ENCODE measurements at places on chromosomes 7 and 10. TPM values are rescaled to one million over a fixed set of nuclear protein-coding genes. Genes with fewer than 3 reads are reported as not detected.

GRCh38 chr10:36765782-36766414 lies 359.5 kb upstream of the ANKRD30A start:
- no peak overlapping the region for H3K4me3 ChIP-seq
- no peaks in the 10 kb centered on the region for H3K36me3 ChIP-seq
- H3K27me3 ChIP-seq = no peaks in the 10 kb centered on the region
- H3K4me1 ChIP-seq = no peaks in the 10 kb centered on the region

GRCh38 chr10:60906411-60906810 lies 37.6 kb downstream of the RHOBTB1 start:
- H3K27ac ChIP-seq = no peak overlapping the region
- no peaks in the 10 kb centered on the region for H3K4me1 ChIP-seq
- H3K36me3 ChIP-seq = no peaks in the 10 kb centered on the region
- no peaks in the 10 kb centered on the region for H3K27me3 ChIP-seq
- H3K4me3 ChIP-seq = no peak overlapping the region
- no peak for DNase-seq

- no peak overlapping the region for H3K27ac ChIP-seq
- H3K36me3 ChIP-seq = no peaks in the 10 kb centered on the region
- no peak overlapping the region for H3K4me3 ChIP-seq
- no peak for DNase-seq
- H3K4me1 ChIP-seq = peaks cover 15% of the 10 kb centered on the region
These were observed 288.5 kb downstream of the ZEB1 start for GRCh38 chr10:31607481-31607880.

DNA sequence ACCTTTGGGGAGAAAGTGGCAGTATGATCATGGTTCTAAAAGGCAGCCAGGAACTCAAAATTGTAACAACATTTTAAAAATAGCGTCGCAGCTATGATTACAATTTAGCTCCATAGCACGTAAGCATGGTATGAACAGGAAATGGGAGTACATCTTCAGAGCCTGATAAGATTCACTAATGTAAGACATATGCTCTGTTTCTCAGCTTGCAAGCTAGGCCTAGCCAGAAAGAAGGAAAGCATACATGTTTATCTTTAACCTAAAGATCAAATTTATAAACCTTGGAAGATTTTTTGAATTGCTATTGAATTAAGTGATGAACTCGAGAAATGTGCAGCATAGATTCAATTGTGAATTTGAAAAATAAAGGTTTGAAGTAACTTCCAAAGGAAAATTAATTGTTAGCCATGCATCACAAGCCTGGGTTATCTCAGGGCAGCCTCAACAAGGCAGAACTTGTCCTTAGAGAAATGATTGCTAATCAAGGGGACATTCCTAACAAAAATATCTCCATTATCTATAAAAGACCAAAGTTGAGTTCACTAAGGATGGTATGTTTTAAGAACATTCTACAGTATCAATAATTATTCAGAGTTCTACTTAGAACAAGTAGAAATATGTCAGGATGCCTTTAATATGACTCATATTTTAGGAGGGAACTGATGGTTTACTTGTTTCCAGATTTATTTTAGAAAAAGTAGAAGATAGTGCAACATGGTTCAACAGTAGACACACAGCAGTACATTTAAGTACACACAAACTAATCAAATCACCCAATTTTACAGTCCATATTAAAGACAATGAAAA lies 38.8 kb upstream of the SEPTIN7 start:
- no peaks in the 10 kb centered on the region for H3K4me1 ChIP-seq
- H3K27me3 ChIP-seq = no peaks in the 10 kb centered on the region
- H3K36me3 ChIP-seq = no peaks in the 10 kb centered on the region
- no peak for DNase-seq
- H3K27ac ChIP-seq = no peak overlapping the region

GRCh38 chr7:78334426-78334825 lies 535.9 kb downstream of the PHTF2 start:
- H3K4me3 ChIP-seq = no peak overlapping the region
- no peaks in the 10 kb centered on the region for H3K4me1 ChIP-seq
- no peaks in the 10 kb centered on the region for H3K27me3 ChIP-seq
- H3K27ac ChIP-seq = no peak overlapping the region
- no peaks in the 10 kb centered on the region for H3K36me3 ChIP-seq

DNA sequence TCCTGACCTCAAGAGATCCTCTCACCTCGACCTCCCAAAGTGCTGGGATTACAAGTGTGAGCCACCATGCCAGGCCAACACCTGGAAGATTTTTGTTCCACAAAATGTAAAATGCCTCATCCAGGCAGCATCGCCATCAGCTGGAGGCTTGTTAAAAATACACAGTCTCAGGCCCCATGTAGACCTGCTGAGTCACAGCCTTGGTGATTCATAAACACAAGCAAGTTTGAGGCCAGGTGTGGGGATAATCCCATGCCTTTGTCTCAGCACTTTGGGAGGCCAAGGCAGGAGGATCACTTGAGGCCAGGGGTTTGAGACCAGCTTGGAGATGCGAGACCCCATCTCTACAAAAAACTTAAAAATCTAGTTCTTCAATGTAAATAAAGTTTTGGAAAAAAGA lies 49.1 kb upstream of the FOXK1 start:
- H3K4me1 ChIP-seq = peaks cover 10% of the 10 kb centered on the region
- no peak overlapping the region for H3K27ac ChIP-seq
- no peaks in the 10 kb centered on the region for H3K27me3 ChIP-seq
- no peak overlapping the region for H3K4me3 ChIP-seq
- no peaks in the 10 kb centered on the region for H3K36me3 ChIP-seq

DNA sequence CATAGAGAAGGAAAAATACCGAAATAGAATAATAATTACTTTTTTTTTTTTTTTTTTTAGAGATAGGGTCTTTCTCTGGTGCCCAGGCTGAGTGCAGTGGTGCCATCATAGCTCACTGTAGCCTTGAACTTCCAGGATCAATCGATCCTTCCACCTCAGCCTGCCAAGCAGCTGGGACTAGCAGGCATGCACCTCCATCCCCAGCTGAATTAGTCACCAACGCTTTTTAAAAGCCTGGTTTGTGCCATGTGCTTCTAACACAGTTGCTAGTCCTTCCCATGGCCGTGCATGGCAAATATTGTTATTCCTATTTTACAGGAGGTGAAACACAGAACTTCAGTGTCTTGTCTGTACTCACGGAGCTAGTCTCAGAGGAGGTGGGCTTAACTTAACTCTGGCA lies 23.2 kb downstream of the LYZL2 start:
- no peak overlapping the region for H3K4me3 ChIP-seq
- no peaks in the 10 kb centered on the region for H3K36me3 ChIP-seq
- no peaks in the 10 kb centered on the region for H3K27me3 ChIP-seq
- DNase-seq = no peak

DNA sequence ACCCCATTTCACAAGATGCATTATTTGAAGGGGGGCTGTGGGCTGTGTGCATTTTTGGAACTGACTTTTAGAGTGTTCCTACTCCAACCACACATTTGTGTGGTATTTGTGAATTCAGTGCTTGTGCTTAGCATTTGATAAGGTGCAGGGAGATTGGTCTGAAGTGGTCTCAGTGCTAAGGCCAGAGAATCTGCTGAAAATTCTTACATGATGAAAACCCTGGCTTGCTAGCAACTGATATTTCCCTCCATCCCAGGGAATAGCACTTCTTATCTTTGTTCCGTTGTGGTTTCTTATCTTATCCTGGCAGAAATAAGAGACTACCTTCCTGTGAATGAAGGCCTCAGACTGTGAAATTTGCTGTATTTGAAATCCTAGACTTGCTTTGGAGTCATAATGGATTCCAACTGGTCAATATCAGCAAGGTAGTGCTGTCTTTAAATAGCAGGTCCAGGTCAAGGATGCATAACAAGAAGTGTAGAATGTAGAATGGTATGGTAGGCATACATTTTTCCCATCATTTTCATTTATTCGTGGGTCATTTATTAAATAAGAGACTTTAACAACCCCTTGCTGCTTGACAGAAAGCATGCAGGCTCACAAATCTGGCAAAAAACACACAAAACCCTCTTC lies 986.9 kb downstream of the REEP3 start:
- H3K27me3 ChIP-seq = no peaks in the 10 kb centered on the region
- H3K4me3 ChIP-seq = no peak overlapping the region
- no peaks in the 10 kb centered on the region for H3K36me3 ChIP-seq
- no peak overlapping the region for H3K27ac ChIP-seq

DNA sequence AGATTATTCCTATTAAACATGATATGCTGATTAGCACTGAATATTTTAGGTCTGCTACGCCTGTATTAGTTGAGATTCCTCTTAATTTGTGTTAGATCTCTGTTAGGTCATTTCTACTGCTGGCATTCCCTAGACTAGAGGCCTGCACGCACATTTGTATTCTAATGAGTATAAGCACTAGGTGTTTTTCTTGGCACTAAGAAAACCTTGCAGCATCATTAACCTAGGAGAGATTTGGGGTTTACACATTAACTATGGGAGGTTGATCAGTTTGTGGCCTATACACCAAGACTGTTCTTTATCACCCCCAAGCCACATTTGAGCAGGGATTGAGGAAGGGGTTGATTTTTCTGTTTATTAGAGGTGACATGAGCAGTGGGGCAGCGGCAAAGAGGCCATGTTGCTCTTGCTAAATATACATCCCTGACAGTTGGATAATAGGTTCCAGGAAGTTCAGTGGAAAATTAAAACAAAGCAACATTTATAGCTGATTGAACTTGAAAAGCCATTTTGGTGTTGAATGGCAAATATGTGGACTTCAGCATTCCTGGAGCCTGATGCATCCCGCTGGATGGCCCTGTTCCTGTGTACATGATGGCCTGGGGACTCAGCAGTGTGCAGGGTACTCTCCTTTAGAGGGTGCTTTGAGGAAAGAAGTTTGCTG lies 65.2 kb downstream of the GBF1 start:
- no peaks in the 10 kb centered on the region for H3K36me3 ChIP-seq
- H3K27ac ChIP-seq = no peak overlapping the region
- no peaks in the 10 kb centered on the region for H3K4me1 ChIP-seq
- H3K27me3 ChIP-seq = no peaks in the 10 kb centered on the region

GRCh38 chr7:5375925-5376324 lies 47.7 kb downstream of the TNRC18 start:
- H3K4me1 ChIP-seq = no peaks in the 10 kb centered on the region
- H3K27me3 ChIP-seq = no peaks in the 10 kb centered on the region
- H3K27ac ChIP-seq = no peak overlapping the region
- DNase-seq = no peak

GRCh38 chr10:14541379-14541778 lies 210.7 kb upstream of the FRMD4A start:
- no peak overlapping the region for H3K27ac ChIP-seq
- H3K36me3 ChIP-seq = no peaks in the 10 kb centered on the region
- no peaks in the 10 kb centered on the region for H3K27me3 ChIP-seq
- no peak overlapping the region for H3K4me3 ChIP-seq
- no peaks in the 10 kb centered on the region for H3K4me1 ChIP-seq

GRCh38 chr7:135930565-135931461 lies 46.3 kb downstream of the MTPN start:
- H3K27me3 ChIP-seq = no peaks in the 10 kb centered on the region
- H3K27ac ChIP-seq = no peak overlapping the region
- no peak overlapping the region for H3K4me3 ChIP-seq
- no peaks in the 10 kb centered on the region for H3K4me1 ChIP-seq

GRCh38 chr7:44631458-44632115 lies 25.2 kb downstream of the OGDH start:
- H3K4me3 ChIP-seq = no peak overlapping the region
- no peaks in the 10 kb centered on the region for H3K36me3 ChIP-seq

DNA sequence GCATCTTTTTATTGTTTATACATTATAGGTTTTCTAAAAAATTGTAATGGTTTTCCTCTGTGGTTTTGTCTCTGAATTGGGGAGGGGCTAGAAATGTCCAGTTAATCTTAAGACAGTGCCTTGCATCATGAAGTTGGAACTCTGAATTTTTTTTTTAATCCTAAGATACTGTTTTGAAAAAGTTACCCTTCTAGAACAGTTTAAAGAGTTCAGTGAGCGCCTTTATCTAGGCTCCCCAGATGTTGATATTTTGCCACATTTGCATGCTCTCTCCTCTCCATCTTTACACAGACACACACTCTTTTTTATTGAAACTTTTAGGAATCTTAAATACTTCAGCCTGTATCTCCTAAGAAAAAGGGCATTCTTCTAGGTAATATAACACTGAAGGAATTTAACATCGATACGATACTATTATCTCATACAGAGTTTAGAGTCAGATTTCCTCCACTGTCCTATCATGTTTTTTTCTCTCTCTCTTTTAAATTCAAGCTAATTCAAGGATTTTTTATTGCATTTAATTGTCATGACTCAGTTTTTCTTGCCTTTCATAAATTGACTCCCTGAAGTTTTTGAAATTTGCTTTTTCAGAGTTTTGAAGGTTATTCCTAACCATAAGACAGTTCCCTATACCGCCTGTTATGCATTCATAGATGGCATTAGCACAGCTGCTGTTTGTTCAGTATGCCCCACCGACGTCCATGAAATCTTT lies 31.5 kb downstream of the PRKAR2B start:
- H3K27ac ChIP-seq = no peak overlapping the region
- H3K4me1 ChIP-seq = no peaks in the 10 kb centered on the region
- H3K36me3 ChIP-seq = no peaks in the 10 kb centered on the region
- no peak overlapping the region for H3K4me3 ChIP-seq
- DNase-seq = no peak

- no peaks in the 10 kb centered on the region for H3K4me1 ChIP-seq
- DNase-seq = no peak
- H3K36me3 ChIP-seq = no peaks in the 10 kb centered on the region
- no peak overlapping the region for H3K4me3 ChIP-seq
These were observed 8.7 kb downstream of the ADCY1 start for GRCh38 chr7:45582868-45583277.

DNA sequence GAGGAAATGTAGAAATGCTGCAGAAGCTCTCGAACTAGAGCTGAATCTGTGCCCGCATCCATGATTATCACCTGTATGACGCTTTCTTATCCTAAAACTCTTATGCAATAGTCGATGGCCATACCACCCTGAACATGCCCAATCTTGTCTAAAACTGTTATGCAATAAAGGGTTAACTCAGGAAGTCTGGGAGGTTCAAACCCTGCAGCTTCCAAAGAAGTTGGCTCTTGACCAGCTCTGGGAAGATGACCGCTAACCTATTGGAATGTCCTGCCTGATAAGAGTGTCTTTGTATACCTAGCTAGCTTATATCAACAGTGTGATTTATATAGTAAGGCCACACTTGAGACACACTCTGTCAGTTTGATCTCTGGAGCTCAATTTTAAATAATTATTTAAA lies 3.4 kb upstream of the C10orf88 start:
- no peak for DNase-seq
- H3K4me1 ChIP-seq = peaks cover 6% of the 10 kb centered on the region
- no peaks in the 10 kb centered on the region for H3K36me3 ChIP-seq

Gene TMEM254
- total RNA-seq = 24.0 TPM

Gene TMEM229A
- total RNA-seq = 23.1 TPM

Gene PWWP2B
- 17.1 TPM for total RNA-seq

Gene SEMA3A
- total RNA-seq = 3.3 TPM

Gene PAPOLB
- total RNA-seq = not detected
